Endothelial cell (in vitro differentiated cells): ENCODE measurements at places on chromosomes 1 and 21. TPM values are rescaled to one million over a fixed set of nuclear protein-coding genes. Genes with fewer than 3 reads are reported as not detected.

DNA sequence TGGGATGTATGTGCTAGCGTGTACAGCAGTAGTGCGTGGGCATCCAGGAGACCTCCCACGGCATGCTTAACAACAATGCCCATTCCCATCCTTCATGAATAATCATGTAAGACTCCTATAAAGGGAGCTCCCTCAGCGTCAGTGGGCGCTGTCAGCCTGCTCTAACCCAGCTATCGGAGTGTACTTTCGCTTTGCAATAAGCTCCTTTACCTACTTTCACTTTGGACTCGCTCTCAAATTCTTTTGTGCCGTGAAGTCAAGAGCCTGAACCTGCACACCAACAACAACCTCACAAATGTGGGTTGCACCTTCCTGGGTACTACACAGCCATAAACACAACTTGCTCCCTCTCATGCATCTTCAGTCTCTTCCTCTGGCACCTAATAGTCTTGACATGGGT, 114.8 kb upstream of the PAXBP1 start:
- DNase-seq, result no peak

DNA sequence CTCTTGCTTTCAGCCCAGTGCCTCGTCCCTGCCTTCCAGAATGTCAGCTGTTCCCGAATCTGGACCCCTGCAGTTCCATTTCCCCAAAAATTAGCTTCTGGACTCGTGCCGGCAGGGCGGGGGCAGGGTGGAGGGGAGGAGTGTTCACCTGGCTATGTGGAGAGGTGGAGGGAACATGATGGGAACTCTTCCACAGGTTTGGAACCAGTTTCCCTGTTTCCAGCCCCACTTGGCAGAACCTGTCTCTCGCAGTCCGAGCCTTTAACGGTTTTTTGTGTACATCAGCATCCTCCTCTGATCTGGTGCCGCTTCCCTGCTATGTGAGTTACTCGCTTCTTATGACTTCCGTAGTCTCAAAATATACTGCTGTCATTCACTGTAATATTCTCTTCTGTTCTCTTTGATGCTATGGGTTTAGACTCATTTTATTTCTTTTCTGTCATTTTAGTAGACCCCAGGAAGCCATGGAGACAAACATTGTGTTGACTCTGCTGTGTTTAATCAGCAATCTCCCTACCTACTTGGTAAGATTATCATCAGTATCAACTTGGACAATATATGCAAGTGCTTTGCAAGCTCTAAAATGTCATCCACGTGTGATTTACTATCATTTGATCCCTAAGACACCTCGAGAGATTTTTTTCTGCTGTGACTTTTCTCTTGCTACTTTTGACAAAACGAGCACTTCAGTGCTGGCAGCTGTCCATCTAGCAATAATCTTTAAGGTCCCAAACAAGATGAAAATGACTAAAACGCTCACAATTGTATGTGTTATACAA, 33.3 kb upstream of the HNRNPU start:
- no peak for DNase-seq

- DNase-seq, result no peak
Measured at GRCh38 chr1:41726899-41727748, 191.6 kb downstream of the HIVEP3 start.

DNA sequence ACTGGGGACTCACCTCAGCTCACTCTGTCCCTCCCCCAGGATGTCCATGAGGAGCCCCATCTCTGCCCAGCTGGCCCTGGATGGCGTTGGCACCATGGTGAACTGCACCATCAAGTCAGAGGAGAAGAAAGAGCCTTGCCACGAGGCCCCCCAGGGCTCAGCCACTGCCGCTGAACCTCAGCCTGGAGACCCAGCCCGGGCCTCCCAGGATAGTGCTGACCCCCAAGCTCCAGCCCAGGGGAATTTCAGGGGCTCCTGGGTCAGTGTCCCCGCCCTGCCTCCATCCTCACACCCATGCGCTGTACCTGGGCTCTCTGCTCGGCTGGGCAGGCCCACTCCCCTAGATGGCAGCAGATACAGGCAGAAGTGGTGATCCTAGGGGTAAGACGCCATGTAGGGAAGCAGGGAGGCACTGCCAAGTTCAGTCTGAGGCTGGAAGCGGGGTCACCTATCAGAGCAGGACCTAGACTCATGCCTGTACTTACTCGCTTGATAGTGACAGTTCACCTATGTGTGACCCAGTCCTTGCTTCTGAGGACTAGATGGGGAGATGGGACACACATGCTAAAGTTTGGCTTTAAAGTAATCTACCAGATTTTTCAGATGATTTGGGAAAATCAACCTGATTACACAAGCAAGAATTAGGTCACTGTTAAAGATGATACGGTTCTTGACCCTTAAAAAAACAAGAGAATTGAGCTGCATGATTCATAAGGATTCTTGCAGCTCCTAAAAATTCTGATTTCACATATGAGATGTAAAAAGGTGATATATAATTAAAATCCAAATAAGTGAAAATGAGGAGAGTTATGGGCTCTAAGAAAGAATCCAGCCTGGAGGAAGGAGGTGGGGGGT, 38.7 kb downstream of the ETNK2 start:
- DNase-seq, result no peak

DNA sequence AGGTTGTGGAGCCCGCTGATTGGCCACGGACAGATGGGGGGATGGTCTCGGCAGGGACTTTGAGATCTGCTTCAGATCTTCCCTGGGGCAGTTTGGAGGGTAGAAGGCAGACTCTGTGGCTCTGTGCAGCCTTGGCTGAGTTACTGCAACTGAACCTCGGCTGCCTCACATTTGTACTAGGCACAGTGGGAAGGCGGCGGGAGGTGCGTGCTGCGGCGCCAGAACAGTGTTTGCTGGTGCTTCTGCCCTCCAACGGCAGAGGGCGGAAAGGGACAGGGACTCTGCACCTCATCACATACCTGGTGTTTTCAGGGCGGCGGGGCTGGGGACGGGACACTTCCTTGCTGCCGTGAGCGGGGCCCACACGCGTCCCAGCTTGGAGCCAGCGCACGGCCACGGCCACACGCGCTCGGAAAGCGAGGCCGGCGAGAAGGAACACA, 26.2 kb downstream of the SLC66A1 start:
- peak; percentile 55 for DNase-seq

DNA sequence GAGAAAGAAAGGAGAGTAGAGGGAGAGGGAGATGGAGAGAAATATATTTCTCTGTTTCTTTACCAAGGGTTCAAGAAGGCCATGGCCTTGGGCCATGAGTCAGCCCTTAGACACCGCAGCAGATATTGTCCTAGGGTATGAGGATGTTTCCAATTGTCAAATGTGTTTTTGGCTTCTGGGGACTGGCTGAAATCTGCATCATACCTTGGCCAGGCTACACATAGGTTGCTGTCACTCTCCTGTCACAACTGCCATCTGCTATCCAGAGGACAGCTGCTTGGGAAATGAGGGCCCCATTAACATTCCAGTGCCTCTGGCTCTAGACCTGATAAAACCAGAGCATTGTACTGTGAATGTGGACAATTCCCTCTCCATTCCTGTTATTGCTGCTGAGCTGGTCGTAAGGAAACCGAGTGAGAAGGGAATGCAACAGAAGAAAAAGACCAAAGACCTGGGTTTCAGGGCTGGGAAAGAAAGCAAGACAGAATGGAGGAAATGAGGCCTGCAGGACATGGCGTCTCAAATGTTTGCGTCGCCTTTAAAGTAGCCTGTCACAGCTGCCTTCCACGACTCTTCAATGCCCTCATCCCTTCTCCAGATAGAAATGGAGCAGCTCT, 8.8 kb upstream of the PIGC start:
- DNase-seq, result no peak

GRCh38 chr21:45578811-45579381, 36.7 kb upstream of the SLC19A1 start:
- no peak for DNase-seq

DNA sequence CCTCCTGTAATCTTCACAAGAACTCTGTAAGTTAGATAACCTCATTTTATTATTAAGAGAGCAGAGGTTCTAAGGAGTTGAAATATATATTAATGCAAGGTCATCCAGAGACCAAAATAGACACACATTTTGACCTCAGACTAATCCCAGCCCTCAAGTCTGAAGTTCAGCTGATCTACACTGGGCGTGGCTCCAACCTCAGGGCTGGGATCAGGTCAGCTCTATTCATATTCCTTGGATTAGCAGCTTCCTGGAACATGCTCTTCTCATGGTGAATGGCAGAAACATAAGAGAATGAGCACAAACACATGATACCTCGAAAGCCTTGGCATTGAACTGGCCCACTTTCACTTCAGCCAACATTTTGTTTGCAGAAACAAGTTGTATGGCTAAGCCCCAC, 200.8 kb upstream of the ST6GALNAC5 start:
- DNase-seq, result no peak

DNA sequence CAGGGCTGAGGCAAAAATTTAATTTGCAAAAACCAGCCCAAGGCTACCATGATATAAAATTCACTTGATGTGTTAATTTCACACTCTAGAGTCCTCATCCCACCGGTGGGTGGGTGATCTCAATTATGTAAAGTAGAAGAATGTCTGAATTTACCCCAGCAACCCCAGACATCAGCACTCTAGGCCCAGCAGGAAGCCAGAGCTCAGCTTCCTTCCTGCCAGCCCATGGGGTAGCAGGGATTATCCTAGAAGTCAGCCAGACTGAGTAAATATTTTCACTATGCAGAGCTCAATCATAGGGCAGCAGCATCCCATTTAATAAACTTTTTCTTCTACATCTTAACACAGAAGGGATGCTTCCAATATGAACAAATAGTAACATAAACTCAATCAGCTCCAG, 71.0 kb downstream of the SIPA1L2 start:
- DNase-seq, result peak; percentile 26

DNA sequence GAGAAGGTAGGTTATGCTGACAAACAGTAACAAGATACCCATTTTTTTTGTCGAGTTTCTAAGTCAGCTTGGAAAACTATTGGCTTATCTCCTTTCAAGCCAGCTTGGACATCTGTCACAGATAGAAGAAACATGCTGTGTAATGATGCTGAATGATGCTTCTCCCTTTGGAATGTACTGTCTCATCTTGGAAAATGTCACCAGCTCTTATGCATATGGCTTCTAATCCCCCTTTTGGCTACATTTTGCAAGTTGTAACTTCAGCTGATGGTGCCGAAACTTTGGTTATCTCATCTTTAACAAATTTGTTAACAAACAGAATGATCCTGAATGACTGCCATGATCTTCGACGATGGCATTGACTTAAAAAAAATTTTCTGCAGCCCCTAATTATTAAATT, 68.8 kb upstream of the ST6GALNAC3 start:
- DNase-seq, result no peak

GRCh38 chr1:203328714-203329122, 22.2 kb downstream of the FMOD start:
- DNase-seq, result no peak

DNA sequence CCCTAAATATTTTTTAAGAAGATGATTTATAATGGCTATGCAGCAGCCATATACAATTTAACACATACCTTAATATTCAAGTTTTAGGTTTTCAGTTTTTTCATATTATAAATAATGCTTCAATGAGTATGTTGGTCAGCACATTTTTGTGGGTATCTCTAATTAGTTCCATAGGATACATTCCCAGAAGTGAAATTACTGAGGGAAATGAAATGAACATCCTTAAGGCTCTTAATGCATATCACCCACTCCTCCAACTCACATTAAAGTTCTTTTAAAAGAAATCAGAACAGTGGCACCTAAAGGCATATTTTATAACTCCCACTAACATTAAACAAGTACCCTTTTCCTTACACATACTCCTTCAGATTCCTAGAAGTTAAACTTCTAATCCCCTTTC, 56.1 kb downstream of the EYA3 start:
- no peak for DNase-seq

- DNase-seq, result no peak
Measured at GRCh38 chr1:24022581-24023361, 42.6 kb upstream of the SRSF10 start.

DNA sequence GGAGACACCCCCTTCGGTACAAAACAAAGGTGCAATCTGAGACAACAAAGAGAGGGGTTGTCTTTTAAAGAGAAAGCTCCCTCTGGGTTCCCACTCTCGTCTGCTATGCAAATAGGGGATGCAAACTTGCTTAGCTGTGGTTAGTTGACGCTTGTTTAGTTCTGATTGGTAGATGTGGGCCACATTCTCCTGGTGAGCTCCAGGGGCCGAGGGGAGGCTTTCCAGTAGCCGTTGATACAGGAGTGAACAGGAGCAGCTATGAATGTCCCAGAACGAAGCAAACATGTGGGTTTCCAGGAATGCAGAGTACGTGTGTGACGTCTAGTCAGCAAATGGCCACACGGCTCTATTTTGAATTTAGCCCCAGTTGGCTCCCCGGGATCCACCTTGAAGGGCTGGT, 14.7 kb downstream of the TFF2 start:
- no peak for DNase-seq

- no peak for DNase-seq
Measured at GRCh38 chr1:207826557-207827487, 75.0 kb downstream of the CD46 start.

DNA sequence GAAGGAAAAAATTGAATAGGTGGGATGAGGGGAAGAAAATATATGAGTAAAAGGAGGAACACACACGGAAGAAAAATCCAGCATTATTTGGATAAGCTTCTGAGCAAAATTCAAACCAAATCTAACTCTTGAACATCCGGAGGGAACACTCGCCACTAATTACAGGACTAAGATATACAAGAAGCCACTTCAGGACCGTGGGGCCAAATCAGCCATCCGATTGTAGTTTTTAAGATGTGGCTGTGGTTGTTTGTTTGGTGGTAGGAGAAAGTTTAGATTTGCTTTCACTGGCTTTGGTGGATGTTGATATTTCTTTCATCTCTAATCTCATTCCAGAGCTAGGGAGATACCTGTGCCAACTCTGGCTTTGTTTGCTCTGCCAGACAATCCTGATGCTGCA, 43.7 kb upstream of the ADAMTS1 start:
- DNase-seq, result no peak

DNA sequence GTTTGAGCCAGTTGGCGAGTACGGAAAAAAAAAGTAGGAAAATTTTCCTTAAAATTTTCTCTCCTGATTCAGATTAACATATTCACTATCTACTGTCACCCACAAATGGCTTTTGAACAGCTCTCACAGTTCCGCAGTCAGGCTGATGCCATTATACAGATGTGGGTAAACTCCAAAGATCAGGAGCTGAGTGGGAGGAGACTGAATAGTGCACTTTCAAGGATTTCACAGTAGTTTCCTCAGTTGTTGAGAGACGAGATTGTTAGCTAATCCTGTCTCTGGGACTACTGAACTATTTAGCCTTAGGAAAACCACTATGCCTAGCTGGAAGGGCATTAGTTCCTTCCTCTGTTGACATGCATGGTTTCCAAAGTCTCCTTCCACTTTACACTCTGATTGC, 3.2 kb upstream of the DISP1 start:
- DNase-seq, result no peak

DNA sequence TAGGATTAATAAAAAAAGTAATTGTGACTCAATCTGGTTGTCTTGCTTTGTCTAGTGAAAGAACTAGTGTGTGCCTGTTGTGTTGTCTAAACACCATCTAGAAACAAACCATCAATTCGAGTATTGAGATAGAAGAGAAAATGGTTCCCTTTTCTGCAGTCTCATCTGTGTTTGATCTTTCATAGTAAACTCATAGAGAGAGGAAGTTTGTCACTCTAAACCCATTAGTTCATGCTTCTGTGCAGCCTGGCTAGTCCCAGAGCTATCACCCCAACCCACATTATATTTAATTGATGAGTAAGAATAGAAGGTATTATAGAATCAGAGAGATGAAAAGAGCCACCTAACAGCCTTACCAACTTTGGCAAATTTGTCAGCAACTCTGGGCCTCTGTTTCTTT, 99.5 kb downstream of the TGFB2 start:
- no peak for DNase-seq

The WDR4 gene
- 14.3 TPM for total RNA-seq

The TMEM54 gene
- total RNA-seq, result 0.49 TPM

The CLCA2 gene
- not detected for total RNA-seq

The SYTL1 gene
- total RNA-seq, result 1.3 TPM

The GUCA2B gene
- not detected for total RNA-seq

The BATF3 gene
- 0.54 TPM for total RNA-seq

The GPR52 gene
- 0.67 TPM for total RNA-seq

The LHX8 gene
- total RNA-seq, result not detected
